ENCODE measurements at places on chromosomes 6 and 20. TPM values are rescaled to one million over a fixed set of nuclear protein-coding genes. Genes with fewer than 3 reads are reported as not detected.

Gene C6orf89
- 14.5 TPM for total RNA-seq

Gene PERP
- total RNA-seq = 75.6 TPM

Gene PKIB
- 0.71 TPM for total RNA-seq

Gene COL11A2
- 0.93 TPM for total RNA-seq

Gene PNLDC1
- 0.08 TPM for total RNA-seq

Gene BTN3A1
- total RNA-seq = 3.2 TPM

Gene GSTA3
- not detected for total RNA-seq

Gene DOK5
- total RNA-seq = not detected

Gene SLC52A3
- total RNA-seq = 0.52 TPM

Gene MEP1A
- not detected for total RNA-seq

Gene NKAIN4
- 5.6 TPM for total RNA-seq

Gene OPN5
- not detected for total RNA-seq

Gene SNAP91
- 0.32 TPM for total RNA-seq

Gene TMEM244
- total RNA-seq = not detected

Gene GNRH2
- 0.23 TPM for total RNA-seq

Gene HLA-DQB1
- not detected for total RNA-seq

Gene ZNF165
- total RNA-seq = 1.1 TPM

Gene HLA-DPB1
- total RNA-seq = not detected

Gene ITPA
- 133 TPM for total RNA-seq

Gene CRISP3
- not detected for total RNA-seq

Gene TMEM151B
- total RNA-seq = 0.07 TPM

Gene MROH8
- 1.3 TPM for total RNA-seq

Gene ARMH2
- not detected for total RNA-seq

Gene VSX1
- 0.99 TPM for total RNA-seq

Gene KHDRBS2
- not detected for total RNA-seq

Gene TFEB
- 8.7 TPM for total RNA-seq

Gene TINAG
- not detected for total RNA-seq

Gene GCNT2
- 6.0 TPM for total RNA-seq

Gene SAMD5
- total RNA-seq = 0.43 TPM

Gene SCRT2
- not detected for total RNA-seq

Gene ERVFRD-1
- not detected for total RNA-seq

Gene ZC3H12D
- 0.12 TPM for total RNA-seq

Gene DUSP22
- total RNA-seq = 14.2 TPM

Gene TIAM2
- total RNA-seq = 6.1 TPM

Gene ZNFX1
- total RNA-seq = 25.1 TPM

Gene HS3ST5
- total RNA-seq = not detected

Gene CLPSL2
- 0.99 TPM for total RNA-seq

Gene PRPH2
- not detected for total RNA-seq

Gene C6orf15
- 0.09 TPM for total RNA-seq

Gene EBF4
- total RNA-seq = 2.7 TPM

Gene AKAP12
- total RNA-seq = 158 TPM

Gene COL20A1
- total RNA-seq = 0.71 TPM

Gene SIRPD
- not detected for total RNA-seq

Gene RIPPLY2
- 0.32 TPM for total RNA-seq

Gene OXT
- total RNA-seq = not detected

Gene SLC26A8
- total RNA-seq = 0.10 TPM
